ENCODE measurements at places on chromosomes 7 and 10.

- no peak for DNase-seq
These were observed 56.4 kb downstream of the MYPN start for GRCh38 chr10:68165643-68166042.

DNA sequence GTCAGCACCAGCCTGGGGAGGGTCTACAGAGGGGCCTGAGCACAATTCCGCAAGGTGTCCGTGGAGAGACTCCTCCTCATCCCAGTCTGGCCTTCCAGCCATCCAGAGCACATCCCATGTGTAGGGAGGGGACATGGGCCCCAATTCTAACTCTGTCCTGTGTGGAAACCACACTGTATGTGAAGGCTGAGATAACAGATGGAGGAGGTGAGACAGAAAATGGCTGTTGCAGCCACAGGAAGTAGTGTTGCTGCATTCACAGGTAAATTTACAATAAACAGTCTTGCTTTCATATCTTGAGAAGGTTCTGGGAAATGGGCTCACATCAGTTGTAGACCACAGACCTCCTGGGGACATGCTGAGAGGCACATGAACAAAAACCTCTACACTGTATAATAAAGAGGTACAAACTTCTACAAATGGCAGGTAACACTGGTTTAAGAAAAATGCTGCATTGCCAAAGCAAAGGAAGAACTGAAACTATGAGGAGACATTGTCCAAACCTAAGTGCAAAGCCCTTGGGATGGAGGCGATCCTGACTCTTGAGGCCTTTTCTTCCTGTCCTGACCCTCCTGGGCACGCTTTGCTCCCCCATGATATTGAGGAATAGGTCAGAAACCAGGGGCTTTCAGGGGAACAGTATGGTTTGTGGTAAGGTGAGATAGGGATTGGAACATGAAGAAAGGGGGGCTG is 21.6 kb upstream of the GIMAP2 start:
- DNase-seq = peak; percentile 43

DNA sequence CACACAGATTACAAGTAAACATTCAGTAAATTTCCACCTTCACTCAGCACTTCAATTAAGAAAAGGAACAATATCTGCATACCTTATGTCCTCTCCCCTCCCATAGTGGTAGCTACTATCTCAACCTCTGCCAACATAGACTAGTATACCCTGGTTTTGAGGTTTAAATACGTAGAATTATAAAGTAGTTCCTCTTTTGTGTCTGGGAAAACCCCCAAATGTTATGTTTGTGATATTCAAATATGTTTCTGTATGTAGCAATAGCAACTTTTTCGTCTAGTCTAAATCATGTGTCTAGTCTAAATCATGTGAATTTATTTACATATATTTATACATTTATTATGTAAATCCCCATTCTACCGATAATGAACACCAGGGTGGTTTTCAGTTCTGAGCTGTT is 13.2 kb upstream of the CAMK2B start:
- peak; percentile 16 for DNase-seq

DNA sequence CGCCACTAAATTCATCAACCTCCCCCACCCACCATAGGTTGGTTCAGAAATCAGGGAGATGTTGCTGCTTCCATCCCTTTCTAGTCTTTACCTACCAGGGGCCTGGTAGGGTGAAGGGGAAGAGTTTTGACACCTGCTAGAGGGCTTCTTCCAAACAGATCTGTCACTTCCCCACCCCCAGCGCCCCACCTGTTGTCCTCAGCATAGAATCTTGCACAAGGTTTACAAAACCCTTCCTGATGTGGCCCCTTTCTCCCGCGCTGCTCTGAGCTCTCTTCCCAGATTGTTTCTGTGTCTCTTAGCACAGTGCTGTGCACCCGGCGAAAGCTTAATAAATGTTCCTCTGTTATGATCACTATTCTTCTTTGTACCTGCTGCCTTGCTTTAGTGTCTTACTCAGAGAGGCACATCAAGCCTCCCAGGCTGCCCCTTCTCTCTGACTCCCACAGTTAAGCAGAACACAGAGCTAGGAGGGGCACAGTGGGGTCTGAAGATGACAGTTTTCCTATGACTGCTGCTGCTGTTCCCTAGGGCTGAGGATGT is 11.2 kb upstream of the C10orf95 start:
- DNase-seq = no peak

GRCh38 chr7:75892634-75893272 is 13.9 kb downstream of the RHBDD2 start:
- DNase-seq = no peak

GRCh38 chr10:119395280-119396007 is 147.1 kb downstream of the RGS10 start:
- DNase-seq = peak; percentile 69

DNA sequence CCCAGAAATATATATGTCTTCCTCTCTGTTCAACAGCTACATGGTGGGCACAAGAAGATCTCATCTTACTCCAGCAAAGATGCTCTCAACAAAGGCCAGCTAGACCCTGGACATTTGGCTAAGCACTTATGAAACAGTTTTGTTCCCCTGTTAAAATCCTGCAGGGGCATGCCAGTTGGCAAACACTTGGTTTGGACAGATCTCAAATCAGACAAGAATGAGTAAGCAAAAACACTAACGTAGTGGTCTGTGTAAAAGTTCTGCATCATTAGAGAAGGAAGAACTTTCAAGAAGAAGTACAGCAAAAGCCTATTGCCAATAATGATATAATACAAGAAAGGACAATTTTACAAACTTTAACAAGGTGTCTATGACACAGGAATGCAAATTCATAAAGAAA is 125.6 kb downstream of the CALN1 start:
- no peak for DNase-seq

- DNase-seq = no peak
These were observed 2.8 kb downstream of the FAM180A start for GRCh38 chr7:135745703-135746312.

DNA sequence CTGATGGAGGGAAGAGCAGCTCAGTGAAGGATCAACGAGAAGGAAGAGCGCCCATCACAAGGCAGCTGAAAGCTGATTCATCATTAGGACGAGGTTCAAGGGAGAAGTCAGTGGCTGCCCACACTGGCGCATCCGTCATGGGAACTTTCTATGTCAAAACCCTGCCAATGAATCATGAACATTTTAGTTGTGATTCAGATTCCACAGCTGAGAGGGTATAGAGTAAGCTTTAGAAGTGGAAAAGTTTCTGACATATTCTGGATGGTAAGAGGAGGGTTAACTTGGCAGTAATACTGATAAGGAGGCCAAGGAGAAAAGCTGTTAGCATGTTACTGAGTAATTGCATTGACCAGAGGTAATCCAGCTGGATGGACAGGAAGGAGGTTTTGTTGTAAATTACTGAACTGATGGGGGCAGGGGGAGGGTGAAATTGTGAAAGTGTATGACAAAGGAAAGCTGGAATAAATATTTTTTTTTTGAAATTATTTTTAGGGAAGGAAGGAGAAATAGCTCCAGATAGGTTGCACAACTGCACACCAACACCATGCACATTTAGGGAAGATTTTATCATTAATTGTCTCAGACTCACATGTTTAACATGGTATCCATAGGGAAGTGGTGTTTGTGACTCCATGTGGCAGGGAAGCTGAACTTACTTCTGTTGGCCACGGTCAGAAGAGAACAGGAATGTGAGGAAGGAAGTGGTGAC is 78.3 kb upstream of the NRP1 start:
- DNase-seq = peak; percentile 38

GRCh38 chr7:101901661-101902491 is 84.5 kb downstream of the CUX1 start:
- DNase-seq = no peak

GRCh38 chr7:95772298-95772770 is at the start of gene DYNC1I1:
Gene DYNC1I1, plus strand, starts transcription at chr7:95772554. Its CDS starts 32,176 bp downstream, at chr7:95804730.
- peak; percentile 80 for DNase-seq

GRCh38 chr7:130379019-130379418 is 1.3 kb upstream of the CPA1 start:
- no peak for DNase-seq

GRCh38 chr7:26197153-26198115 is 3.1 kb downstream of the HNRNPA2B1 start:
- DNase-seq = peak; percentile 74

DNA sequence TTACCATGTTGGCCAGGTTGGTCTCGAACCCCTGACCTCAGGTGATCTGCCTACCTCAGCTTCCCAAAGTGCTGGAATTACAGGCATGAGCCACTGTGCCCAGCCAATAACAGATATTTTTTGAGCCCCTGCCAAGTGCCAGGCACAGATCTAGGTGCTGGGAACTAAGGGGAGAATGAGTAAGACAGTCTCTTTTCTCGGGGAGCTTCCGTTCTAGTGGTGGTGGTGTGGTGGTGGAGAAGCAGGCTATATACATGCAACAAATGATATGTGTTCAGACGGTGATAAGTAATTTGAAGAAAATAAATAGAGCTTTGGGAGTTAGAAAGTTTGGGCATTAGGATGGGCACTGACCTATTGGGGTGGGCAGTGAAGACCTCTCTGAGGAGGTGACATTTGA is 76.7 kb upstream of the VKORC1L1 start:
- no peak for DNase-seq

DNA sequence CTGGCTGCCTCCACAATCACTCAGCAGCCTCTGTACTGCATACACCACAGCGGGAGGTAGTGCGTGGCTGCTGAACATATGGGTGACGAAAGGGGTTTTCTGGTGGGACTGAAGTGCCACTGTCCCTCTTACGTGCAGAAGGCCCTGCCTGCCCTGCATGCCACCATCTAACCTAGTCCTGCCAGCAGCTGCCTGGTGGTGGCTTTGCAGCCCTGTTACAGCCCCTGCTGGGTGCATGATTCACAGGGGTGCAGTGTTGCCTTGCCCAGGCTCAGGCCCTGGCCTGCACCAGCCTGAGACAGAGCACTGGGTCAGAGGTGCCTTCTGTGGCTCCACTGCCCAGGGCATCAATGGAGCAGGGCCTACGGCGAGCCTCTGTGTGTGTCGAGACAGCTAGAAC is 50.1 kb downstream of the SYPL1 start:
- DNase-seq = no peak

- peak; percentile 19 for DNase-seq
These were observed 35.0 kb downstream of the KIF11 start for GRCh38 chr10:92627845-92628480.

GRCh38 chr10:118459642-118460193 is 117.6 kb upstream of the FAM204A start:
- peak; percentile 60 for DNase-seq

- no peak for DNase-seq
These were observed 624 bp upstream of the ZNF783 start for GRCh38 chr7:149261316-149261828.

DNA sequence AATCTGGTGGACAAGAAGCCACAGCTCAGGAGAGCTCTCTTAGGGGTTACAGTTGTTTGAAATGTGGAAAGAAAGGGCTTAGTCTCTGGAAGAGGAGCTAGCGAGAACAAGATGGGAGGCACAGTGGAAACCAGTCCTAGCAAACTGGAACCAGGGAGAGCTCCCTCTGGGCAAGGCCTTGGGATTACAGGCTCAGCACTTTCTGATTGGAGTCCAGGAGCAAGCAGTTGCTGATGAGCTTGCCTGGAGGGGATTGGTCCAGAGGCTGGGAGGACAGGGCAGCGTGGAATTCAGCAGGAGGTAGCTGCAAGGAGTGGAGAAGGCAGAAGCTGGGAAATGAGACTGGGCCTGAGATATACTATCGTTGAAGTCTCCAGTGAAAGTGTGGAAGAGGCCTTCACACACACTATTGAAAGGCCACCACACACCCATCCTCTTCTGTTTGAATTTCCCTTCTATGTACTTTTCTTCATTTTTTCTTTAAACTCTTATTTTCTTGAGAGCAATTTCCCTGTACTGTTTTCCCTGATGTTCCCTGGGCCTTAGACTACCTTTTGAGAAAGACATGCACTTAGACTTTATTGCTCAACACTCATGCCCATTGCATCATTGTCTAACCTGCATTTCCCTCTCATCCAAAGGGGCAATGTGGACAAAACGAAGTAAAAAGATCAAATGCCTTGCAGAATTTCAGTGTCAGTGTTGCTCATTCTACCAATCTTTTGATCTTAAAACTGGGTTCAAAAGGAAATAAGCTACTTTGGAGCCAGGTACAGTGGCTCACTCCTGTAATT is 57.8 kb upstream of the LANCL2 start:
- no peak for DNase-seq

GRCh38 chr10:30639946-30640786 is 10.6 kb upstream of the LYZL2 start:
- DNase-seq = peak; percentile 58

GRCh38 chr7:7146837-7147236 is 35.5 kb upstream of the C1GALT1 start:
- peak; percentile 69 for DNase-seq

DNA sequence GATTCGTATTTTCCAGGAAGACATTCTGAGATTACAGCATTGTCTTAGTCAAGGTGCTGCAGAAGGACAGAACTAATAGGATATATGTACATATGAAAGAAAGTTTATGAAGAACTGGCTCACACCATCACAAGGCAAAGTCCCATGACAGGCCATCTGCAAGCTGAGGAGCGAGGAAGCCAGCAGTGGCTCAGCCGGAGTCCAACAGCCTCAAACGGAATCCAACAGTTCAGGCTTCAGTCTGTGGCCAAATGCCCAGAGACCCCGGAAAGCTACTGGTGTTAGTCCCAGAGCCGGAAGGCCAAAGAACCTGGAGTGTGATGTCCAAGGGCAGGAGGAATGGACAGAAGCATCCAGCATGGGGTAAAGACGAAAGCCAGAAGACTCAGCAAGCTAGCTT is 4.4 kb upstream of the ZFAND2A start:
- DNase-seq = no peak

GRCh38 chr7:7424151-7424873 is 111.4 kb downstream of the COL28A1 start:
- DNase-seq = peak; percentile 73

DNA sequence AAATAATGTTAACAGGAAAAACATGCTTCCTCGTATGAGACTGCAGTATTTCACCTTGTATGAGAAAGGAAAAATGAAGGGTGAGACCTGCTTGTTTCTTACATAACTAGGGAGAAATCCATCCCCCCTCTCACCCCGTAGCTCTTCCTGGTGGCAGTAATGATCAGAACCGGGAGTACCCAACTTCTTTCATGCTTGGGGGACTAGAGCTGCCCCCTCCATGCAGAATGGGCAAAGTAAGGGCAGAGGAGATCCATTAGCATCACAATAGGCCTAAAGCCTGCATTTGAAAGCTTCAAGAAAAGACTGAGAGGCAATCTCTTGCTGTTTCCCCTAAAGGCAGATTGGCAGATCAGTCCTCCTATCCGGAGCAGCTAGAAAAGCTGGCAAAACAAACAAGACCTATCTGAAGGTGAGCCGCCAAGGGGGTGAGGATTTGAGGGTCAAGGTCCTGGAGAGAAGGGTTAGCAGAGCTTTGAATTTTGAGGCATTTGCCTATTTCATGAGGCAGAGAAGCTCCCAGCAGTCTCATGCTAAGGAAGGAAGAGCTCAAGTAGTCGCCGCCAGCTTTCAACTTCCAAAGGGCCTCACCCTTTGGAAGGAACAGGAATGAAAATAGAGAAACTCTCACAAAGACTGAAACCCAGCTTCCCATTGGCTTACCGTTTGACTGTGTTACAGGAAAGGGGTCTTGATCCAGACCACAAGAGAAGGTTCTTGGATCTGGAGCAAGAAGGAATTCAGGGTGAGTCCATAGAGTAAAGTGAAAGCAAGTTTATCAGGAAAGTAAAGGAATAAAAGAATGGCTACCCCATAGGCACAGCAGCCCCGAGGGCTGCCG is 36.2 kb downstream of the BAG3 start:
- DNase-seq = no peak

- peak; percentile 49 for DNase-seq
These were observed 6.6 kb upstream of the RHBDD2 start for GRCh38 chr7:75872073-75872782.

Data from KBM-7 (cell line).